NCI-H1105 (cell line): ENCODE measurements at places on chromosomes 7 and 10.

DNA sequence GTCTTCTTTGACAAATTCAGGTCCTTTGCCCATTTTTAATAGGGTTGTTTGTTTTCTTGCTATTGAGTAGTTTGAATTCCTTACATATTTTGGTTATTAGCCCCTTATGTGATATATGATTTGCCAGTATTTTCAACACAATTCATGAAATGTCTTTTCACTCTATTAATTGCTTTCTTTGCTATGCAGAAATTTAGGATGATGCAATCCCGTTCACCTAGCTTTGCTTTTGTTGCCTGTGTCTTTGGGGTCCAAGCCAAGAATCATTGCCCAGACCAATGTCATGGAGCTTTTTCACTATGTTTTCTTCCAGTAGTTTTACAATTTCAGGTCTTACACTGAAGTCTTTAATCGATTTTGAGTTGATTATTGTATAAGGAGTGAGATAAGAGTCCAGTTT is 154.5 kb downstream of the PAXIP1 start:
- DNase-seq: no peak

DNA sequence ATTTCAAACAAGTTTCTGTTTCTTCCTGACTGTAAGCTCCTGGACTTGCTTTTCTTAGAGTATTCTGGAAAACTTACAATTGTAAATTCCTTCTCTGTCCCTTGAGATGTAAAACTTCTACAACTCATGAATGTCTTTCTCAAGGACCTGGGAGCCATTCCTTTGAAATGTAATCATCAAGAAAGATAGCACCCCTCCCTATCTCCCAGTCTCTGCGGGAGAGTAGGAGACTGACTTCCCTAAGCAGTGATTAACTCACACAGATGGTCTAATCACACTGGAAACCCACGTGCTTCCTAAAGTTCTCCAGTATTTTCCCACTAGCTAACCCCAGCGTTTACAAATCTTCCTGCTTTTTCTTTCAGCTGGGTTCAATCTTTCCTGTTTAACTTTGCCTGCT is 549.4 kb downstream of the SORCS1 start:
- DNase-seq: no peak

GRCh38 chr10:42743697-42744096 is 38.9 kb upstream of the BMS1 start:
- no peak for DNase-seq

GRCh38 chr10:44201011-44201410 is 183.9 kb downstream of the CXCL12 start:
- no peak for DNase-seq

GRCh38 chr7:33964417-33965182 is 59.3 kb downstream of the BMPER start:
- DNase-seq: no peak

GRCh38 chr7:116162254-116162653 is 48.1 kb upstream of the TES start:
- no peak for DNase-seq
